ENCODE measurements at places on chromosomes 16 and 17.

GRCh38 chr16:84340325-84341040 lies 27.9 kb upstream of the ATP2C2 start:
- no peak for DNase-seq

DNA sequence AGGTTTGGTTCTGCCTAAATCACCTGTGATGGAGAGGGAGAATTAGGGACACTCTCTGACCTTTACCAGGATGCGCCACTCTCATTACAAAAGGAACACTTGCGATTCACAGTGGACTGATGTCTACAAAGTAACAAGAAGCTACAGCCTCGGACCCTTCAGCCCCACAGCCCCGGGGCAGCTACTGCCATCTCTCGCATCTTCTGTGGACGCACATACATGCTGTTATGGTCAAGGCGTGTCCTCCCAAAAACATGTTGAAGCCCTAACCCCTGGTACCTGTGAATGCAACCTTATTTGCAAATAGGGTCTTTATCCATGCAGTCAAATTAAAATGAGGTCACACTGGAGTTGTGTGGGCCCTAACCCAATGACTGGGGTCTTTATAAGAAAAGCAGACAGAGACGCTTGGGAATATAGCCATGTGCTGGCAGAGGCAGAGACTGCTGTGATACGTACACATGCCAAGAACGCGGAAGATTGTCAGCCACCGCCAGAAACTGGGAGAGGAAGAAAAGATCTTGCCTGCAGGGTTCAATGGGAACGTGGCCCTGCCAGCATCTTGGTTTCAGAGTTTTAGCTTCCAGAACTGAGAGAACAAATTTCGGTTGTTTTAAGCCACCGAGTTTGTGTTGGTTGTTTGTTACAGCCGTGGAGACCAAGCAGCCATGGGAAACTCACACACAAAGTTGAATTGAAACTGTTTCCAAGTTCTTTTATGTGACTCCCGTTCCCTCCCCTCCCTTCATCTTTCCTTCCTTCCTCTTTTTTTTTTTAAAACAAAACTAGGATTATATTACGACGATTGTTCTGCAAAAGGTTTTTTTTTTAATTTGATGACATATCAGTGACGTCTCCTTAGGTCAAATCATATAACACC lies 23.1 kb downstream of the ATP2C2 start:
- no peak for DNase-seq

- DNase-seq, result no peak
Observed at GRCh38 chr17:51598824-51599223, 338.5 kb downstream of the UTP18 start.

GRCh38 chr17:34692920-34693319 lies 113.5 kb downstream of the TMEM132E start:
- DNase-seq, result no peak

DNA sequence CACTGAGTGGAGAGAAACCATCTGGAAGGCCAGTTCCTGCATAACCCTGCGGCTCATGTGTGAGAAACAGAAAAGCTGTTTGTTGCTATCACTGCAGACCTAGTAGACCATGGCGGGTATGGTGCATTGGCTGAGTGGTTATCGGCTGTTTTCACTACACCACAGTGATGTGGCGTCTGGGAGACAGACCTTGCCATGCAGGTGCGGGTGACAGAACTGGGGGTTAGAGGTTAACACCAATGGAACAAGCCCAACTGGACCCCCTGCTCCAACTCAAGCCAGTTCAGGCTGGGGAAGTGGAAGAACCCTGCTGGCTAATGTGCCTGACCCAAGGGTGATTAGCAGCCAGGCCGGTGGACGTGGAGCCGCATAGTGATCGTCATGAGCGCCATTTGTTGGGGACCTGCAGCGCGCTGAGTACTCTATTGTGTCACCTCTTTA lies 91.9 kb downstream of the IRF8 start:
- DNase-seq, result no peak

DNA sequence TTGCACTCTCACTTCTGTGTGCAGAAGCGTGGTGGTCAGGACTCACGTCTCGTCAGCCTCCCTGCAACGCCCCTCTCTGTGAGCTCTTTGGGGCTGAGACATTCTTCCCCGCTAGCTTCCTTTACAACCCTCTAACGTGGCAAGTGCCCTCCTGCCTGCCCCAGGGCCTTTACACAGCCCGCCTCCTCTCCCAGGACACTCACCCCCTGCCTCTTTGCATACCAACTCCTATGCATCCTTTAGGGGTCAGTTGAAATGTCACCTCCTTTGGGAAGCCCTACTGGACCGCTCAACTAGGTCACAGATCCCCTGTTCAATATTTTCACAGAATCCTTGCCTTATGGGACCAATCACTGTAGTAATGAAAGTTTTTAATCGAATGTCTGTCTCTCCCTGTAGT lies 61.4 kb downstream of the SDK2 start:
- DNase-seq, result no peak

- no peak for DNase-seq
Observed at GRCh38 chr16:31052114-31052513, 18.8 kb downstream of the STX4 start.

- DNase-seq, result no peak
Observed at GRCh38 chr17:27586203-27586721, 44.7 kb upstream of the LGALS9 start.

- DNase-seq, result no peak
Observed at GRCh38 chr16:68075980-68076379, 9.2 kb upstream of the NFATC3 start.

DNA sequence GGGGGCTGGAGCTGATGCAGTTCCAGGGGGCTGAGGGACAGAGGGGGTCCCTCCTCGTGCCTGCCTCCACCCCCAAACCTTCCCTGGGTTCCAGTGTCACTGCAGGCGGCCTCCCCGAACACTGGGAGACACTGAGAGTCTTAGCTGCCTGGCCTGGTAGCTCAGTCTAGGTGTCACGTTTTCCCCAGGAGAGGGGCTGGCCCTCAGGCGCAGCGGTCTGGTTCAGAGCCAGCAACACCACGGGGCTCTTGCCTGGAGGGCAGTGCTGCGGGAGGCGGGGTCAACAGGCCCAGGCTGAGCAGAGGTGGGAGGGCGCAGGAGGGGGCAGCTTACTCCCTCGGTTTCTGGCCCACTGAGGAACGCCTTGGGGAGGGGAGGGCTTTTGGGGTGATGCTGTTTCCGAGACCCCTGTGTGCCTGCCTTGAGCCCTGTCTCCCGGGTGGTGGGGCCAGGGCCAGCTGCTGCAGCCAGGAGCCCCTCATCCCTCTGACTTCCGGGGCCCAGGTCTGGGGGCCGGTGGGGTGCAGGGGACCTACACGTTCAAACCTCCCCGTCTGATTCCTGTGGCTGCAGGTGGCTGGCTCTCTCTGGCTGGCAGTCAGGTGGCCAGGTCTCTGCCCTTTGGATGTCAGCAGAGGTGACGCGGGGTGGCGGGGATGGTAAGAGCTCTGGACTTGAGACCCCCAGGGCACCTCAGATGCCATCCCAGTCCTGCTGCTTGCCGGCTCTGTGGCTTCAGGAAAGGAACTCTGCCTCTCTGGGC lies 89.3 kb upstream of the GSE1 start:
- DNase-seq, result no peak

DNA sequence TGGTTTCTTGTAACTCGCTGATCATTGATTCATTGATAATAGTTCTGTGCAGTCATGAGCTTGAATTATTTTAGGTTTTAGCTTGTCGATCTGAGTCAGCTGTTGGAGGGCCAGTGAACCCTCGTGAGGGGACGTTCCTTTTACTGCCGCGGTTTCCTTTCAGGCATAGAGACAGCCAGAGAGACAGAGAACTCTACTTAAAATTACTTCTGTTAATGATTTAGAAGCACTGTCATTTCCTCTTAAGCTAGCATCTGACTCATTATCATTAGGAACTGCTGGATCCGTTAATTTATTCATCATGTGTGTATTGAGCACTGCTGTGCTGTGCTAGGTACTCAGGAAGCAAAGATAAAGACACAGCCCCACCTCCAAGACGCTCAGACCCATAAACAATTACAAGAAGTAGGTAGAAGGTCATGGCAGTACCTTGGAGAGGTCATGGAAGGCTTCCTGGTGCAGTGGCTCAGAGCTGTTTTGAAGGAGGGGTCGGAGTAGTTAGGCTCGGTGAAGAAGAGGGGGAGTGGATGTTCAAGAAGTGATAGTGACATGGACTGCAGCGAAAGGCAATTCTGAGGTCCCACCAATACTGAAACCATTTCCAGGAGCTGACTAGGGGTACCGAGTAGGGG lies 3.3 kb downstream of the PGS1 start:
- DNase-seq, result no peak

- no peak for DNase-seq
Observed at GRCh38 chr17:68327823-68328557, 36.7 kb downstream of the ARSG start.

DNA sequence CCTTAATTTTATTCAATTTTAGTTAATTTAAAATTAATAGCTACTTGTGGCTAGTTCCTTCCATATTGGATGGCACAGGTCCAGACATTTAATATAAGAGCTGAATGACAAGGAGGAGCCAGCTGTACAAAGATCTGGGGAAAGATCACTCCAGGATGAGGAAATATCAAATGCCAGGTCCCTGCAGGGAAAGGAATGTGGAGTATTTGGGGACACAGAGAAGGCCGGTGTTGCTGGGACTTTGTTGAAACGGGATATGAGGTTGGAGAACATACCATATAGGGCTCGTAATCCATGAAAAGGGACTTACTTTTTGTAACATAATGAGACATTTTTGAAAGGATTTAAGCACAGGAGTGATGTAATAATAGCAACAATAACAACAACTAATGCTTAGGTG lies 426.8 kb downstream of the HS3ST4 start:
- DNase-seq, result no peak

DNA sequence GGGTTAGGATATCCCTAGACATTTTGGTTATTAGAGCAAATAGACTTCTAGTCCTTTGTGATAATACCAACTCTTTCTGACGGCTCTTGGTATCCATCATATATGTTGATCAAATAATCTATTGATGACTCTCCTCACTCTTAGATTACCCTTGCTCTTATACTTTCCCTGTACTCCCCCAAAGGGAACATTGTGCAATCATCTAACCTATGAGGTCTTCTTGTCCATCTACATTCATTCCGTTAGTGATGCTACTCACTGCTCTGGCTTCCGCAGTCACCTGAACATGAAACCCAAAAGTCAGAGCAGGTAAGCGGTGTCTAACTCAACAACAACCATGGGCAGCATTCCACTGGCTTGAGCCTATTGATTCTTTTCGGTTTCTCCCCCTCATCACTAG lies 223.7 kb upstream of the SALL1 start:
- no peak for DNase-seq
